ENCODE measurements at places on chromosomes 5 and 9.

- DNase-seq, result no peak
These were observed 202.2 kb downstream of the GABBR2 start for GRCh38 chr9:98506422-98507054.

GRCh38 chr5:140611020-140611521 is 21.9 kb downstream of the CD14 start:
- DNase-seq, result no peak

- no peak for DNase-seq
These were observed 9.7 kb upstream of the TGFBI start for GRCh38 chr5:136018814-136019783.

GRCh38 chr9:3018691-3019230 is 174.9 kb upstream of the PUM3 start:
- DNase-seq, result no peak

GRCh38 chr9:5178126-5178805 is 7.2 kb downstream of the INSL6 start:
- no peak for DNase-seq

- no peak for DNase-seq
These were observed 450.5 kb upstream of the GRAMD2B start for GRCh38 chr5:125972706-125973105.

DNA sequence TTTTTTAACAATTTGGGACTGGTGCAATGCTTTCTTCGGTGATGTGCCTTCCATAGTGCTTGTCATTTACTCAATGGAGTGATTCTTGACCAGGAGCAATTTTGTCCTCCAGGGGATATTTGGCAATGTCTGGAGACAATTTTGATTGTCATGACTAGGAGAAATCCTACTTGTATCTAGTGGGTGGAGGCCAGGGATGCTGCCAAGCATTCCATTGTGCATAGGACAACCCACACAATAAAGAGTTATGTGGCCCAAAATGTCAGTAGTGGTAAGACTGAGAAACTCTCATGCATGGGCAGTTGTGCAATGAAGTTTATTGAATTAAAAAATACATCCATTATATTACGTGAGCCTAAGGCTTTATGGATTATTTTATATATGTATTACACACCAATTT is 70.5 kb downstream of the FOCAD start:
- DNase-seq, result no peak

DNA sequence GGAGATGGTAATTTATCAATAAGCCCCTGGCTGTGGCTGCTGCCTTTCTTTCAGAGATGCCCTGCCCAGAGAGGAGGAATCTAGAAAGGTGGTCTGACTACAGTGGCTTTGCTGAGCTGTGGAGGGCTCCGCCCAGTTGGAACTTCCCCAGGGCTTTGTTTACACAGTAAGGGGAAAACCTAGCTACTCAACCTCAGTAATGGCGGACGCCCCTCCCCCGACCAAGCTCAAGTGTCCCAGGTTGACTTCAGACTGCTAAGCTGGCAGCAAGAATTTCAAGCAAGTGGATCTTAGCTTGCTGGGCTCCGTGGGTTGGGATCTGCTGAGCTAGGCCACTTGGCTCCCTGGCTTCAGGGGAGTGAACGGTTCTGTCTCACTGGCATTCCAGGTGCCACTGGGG is 865.4 kb upstream of the ACO1 start:
- DNase-seq, result no peak

- DNase-seq, result no peak
These were observed 6.2 kb upstream of the TMEM171 start for GRCh38 chr5:73114044-73114688.

DNA sequence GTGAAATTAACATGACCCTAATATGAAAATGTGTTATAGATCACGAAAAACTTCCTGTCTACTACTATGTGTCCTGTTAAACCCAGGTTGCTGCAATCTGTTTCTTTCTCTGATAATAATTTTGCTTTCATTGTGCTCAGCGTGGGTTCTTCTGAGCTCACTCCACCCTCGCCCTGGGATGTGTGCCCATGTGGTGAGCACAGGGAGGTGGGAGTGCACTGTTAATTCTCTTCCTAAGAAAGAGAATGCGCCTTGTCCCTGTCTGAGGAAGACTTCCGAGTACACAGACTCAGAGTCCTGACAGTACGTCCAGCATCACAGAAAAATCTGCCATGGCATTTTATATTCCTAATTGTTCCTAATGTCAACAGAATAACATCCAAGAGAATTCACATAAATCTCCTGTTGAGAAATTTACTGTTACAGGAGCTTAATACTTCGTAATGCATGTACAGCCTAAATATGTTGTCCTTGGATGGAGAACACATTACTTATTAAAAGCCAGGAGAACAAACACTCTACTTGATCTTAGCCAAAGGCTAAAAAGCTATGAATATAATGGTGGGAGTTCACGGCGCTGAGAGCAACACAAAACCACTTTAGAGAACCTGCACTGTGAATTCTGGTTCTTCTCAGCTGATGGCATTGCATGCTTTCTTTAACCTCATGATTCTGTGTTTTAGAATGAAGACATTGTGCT is 102.6 kb downstream of the PDE4D start:
- no peak for DNase-seq

GRCh38 chr5:98763001-98763630 is 10.3 kb upstream of the RGMB start:
- DNase-seq, result no peak

- DNase-seq, result no peak
These were observed at the start of gene MCIDAS for GRCh38 chr5:55226934-55227663. Gene MCIDAS, minus strand, starts transcription at chr5:55227315. Its CDS starts 177 bp downstream, at chr5:55227138.

GRCh38 chr5:56963246-56963645 is 11.3 kb upstream of the MIER3 start:
- no peak for DNase-seq

GRCh38 chr5:39233783-39234182 is 14.4 kb upstream of the FYB1 start:
- no peak for DNase-seq

GRCh38 chr9:27599102-27599869 is 26.0 kb upstream of the C9orf72 start:
- DNase-seq, result no peak

- DNase-seq, result no peak
These were observed 24.3 kb downstream of the BOD1 start for GRCh38 chr5:173592050-173592669.

- DNase-seq, result no peak
These were observed 217.7 kb downstream of the PJA2 start for GRCh38 chr5:109192027-109192426.

DNA sequence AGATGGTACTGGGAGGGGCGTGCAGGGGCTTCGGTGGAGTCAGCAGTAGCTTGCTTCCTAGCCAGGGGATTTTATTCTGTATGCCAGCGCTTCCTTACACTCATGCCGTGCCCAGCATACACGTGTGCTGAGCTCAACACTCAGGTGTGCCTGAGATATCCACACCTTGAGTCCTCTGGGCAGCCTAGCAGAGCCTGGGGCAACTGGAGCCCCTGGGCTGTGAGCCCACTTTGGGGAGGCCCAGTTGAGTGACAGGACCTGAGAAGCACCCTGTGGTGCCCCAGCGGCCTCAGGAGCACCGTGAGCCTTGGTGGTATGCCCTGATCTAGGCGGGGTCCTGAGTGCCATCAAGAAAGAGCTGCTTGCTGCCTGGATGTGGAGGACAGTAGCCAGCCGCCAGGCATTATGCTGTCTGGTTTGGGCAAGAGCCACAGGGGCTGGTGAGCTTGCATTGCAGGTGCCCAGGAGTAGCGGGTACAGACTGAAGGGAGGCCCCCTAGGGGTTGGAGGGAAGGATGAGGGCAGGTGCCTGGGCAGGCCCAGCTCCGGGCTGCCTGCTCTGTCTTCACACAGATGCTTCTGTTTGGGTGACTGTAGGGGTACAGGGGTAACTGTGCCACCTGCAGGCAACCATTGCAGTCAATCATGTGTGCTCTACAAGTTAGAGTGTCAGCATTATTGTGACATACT is 42.9 kb downstream of the BNIP1 start:
- DNase-seq, result no peak

DNA sequence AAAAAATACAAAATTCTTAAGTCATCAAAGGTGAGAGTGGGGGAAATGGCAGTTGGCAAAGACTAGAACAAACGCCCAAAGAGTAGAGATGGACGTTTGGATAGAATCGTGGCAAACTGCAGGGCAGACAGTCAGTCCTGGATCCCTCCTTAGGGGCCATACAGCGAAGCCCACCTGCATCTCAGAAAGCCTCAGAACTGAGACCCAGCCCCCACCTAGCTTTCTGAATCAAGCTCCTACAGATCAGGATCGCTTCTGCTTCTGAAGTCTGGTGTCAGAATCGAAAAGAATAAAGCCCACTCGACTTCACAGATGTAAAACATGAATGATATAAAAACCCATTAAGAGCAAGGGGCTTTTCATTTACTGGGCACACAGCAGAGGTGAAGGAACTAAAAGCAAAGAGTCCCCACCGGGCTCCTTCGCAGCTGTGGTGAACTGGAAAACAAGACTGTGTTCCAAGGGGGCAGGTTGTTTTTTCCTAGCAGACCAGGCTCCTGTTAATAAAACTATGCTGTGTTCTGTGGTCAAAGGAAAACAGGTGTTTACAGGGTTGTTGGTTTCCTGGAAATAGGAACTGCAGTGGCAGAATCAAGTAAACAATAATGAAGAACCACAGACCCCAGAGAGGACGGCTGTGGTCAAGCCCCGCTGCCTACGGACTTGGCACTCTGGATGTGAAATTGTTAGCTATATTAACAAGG is 91.8 kb downstream of the TLE1 start:
- no peak for DNase-seq

DNA sequence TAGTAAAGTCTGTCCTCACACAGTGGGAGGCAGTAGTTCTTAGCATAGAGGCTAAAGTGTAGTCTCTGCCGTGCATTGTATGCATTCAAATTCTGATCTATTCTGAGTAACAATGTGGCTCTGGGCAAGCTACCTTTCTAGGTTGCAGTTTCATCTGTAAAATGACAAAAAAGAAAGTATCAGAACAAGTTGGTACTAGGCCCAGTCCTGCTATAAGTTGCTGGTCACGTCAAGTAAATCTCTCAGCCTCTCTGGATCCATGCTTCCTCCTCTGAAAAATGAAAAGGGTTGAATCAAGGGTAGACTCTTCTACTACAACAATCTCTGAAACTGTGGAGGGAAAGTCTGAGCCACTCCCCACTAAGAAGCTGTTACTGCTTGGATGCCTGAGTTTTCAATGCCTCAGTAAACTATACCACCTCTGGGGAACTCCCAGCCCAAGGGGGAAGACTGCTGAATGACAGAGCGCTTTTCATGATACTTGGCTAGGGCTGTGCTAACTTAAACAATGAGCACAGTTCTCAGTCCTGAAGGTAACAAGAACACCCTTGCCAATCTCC is 34.5 kb upstream of the SPARC start:
- no peak for DNase-seq

DNA sequence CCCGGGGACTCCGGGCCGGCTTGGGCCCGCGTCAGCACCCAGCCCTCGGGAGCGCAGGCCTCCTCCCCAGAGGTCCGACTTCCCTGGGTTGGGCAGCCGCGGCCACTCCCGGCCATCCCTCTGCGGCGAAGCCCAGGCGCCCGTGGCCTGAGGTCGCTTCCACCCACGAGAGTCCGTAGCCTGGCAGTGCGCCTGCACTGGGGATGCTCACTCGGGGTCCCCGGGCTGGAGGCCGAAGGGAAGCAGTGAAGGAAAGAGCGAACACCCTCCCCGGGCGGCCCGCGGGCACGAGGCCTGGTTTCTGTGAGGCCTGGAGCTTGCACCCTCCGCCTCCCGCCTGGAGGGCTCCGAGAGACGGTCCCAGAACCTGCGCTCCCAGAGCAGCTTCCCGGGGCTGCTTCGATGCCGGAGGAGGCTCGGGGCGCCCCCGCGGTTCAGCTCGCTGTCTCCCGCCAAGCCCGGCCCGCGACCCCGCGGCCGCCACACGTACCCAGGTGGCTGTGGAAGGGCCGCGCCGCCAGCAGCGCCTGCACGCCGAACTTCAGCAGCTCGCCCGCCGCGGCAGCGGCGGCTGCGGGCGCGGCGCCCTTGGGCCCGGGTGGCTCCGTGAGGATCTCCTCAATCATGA is 607 bp downstream of the BARX1 start:
- DNase-seq, result no peak

DNA sequence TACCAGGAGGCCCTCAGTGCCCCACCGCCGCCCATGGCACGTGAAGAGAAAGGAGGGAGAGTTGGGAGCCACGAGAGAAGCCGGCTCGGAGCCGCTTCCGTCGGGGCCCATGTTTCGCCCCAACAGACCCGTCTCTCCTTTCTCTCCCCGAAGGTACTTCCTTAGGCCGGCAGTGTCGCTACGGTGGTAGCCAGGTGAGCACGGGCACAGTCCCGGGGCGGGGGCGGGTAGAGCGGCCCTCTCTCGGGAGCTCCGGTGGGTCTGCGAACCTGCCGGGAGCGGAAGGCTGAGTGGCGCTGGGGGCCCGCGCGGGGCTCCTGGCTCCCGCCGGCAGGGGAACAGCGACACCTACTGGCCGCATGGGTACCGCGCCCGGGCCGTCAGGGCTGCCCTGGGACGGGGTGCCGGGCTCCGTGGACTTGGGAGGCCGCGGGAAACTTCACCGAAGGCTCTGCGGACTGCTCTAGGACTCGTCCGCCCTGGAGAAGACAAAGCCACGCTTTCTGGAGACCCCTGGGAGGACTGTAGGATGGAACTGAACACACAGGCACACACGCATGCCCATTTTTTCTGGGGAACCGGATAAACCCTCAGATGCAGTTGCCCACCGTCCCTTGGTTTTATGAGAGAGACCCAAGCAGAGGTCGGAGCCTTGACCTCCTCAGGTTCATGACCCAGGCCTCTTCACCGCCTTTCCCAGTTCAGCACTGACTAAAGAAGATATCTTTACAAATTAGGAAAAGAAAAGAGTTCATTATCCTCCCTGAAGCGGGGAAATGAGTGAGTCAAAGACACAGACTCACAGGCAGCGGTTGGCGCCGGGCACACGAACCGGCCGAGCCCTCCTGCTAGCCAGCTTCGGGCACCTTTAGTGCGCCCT is 202.5 kb downstream of the MEF2C start:
- DNase-seq, result no peak

DNA sequence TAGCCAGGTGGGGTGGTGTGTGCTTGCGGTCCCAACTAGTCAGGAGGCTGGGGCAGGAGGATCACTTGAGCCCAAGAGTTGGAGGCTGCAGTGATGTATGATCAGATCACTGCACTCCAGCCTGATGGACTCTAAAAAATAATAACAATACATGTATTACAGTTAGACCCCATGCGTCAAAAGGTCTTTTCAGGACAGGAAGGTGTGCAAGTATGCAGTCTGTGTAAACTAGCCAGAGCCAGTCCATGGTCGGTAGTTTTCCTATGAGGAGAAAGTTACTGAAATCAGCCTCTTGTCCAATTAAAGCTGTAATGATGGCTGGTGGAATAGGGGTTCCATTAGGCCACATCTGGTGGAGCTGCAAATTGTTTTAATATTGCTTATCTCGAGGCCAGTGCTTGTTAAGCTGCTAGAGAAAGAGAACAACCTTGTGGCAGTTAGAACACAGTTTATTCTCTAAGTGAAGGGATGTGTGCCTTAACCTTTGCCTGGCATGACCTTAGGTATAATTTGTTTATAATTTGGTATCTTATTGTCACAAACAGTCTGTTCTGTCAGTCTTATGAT is 1.5 kb upstream of the STOM start:
- DNase-seq, result no peak

Measured in kidney epithelial cell (primary cell).